T-helper 2 cell treated with Interferon-gamma antibody and Interleukin-4, amounts not matched to agents 5 μg/mL and 100 μg/mL, for 36 hours (primary cell): ENCODE measurements at places on chromosomes 12 and 14.

- DNase-seq, result no peak
These were observed 45.7 kb downstream of the TRAFD1 start for GRCh38 chr12:112170971-112171596.

- DNase-seq, result no peak
These were observed 178.6 kb upstream of the NOS1 start for GRCh38 chr12:117540011-117540410.

- DNase-seq, result no peak
These were observed 36.3 kb downstream of the BEST3 start for GRCh38 chr12:69662764-69663163.

GRCh38 chr14:74906925-74907521 lies 16.0 kb downstream of the RPS6KL1 start:
- DNase-seq, result no peak

DNA sequence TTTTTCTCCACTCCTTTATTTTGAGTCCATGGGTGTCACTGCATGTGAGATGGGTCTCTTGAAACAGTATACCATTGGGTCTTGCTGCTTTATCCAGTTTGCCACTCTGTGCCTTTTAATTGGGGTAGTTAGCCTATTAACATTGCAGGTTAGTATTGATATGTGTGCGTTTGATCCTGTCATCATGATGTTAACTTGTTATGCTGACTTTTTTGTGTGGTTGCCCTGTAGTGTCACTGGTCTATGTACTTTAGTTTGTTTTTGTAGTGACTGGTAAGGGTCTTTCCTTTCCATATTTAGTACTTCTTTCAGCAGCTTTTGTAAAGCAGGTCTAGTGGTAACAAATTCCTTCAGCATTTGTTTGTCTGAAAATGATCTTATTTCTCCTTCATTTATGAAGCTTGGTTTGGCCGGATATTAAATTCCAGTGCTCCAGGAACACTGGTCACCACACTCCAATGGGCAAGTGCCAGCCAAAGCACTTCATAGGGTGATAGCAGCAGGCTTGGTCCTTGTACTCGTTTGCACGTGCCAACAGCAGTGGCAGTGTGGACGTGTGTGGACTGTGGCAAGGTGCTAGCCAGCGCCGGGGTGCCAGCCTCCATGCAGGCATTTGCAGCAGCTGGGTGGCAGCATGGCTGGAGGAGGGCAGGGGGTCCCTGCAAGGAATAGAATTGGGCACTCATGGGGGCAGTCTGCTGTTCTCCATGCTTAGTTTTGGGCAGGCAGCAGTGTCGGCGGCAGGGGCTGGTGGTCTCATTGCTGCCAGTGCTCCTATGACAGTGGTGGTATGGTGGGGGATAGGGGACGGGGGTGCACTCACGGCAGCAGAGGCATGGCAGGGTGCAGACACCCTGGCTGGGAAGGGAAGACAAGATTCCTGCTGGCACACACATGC lies 53.5 kb downstream of the FRS2 start:
- DNase-seq, result no peak

- DNase-seq, result no peak
These were observed 78.8 kb upstream of the SLC38A4 start for GRCh38 chr12:46904406-46905238.

DNA sequence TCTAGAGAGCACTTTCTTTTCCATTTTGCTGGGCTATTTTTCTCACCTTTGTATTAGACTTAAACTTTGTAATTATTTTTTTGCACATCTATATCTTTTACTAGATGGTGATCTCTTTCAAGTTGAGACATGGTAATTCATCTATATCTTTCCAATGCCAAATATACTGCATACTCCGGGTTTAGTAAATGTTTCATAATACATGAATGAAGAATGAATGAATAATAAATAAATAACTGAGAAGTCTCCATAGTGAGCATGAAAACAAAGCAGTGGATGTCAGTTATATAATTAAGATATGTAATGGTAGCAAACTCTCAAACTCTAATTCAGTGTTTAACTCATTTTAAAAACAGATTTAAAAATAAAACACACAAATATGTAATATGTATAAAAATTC lies 342.5 kb upstream of the KITLG start:
- DNase-seq, result no peak

DNA sequence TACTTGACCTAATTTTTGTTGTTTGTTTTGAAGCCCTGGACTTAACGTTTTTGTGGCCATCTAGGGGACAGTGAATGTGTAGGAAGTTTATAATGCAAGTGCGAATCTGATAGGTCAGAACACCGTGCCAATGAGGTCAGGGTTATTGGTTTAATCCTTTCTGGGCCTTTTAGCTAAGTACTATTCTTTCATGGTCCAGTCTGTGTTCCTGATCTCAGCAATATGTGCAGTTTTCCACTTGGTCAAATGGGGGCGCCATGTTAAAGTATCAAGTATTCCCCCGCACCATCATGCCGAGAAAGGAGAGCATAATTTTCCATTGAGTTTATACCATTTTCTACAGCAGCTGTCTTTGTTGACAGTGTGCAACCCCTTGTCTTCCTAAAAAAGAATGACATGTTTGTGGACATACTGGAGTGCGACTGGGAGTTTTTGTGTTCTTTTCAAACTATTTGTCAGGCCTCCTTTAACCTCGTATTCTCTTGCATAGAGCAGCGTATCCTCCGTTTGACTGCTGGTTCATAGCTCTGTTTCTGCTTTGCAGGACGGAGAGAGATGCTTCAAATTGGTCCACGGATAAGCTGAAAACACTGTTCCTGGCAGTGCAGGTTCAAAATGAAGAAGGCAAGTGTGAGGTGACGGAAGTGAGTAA lies 1.3 kb downstream of the AHSA1 start:
- DNase-seq, result peak; percentile 60

DNA sequence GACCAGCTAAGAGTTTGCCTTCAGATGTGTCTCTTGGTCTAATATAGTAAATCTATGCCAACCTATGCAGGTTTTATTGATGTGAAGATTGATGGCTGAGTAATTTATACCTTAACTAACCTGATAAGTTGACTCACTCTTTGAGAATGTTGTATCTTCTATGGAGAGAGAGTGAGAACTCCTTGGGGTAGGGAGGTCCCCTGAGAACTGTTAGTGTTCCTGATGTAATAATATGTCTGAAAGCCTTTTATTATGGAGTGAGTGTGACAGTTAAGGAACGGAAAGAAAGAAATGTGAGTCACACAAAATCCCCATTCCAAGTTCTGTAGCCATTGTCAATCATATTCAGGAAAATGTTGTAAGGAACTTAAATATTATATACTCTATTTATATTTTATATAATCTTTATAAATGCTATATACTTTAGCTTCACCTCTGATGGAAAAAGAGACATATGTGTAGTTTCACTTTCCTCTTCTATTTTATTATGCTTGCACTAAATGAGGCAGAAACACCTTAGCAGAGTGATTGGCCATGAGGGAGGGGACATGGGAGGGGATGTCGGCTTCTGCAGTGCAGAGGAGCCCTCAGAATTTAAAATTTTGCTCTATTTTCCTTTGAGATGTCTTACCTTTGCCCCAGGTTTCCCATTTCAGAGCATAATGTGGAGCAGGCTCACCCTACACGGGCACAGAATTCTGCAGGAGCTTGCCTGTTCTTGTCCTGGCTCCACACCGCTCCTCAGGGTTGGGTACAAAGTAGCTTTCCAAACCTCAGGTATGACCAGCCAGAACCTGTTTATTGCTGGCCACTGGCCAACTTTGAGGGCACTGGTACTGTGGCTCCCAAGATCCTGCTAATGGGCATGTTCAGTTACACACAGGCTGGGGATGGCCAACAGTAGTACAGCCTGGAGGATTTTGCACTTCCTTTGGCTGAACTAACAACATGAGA lies 57.7 kb downstream of the ARF6 start:
- DNase-seq, result no peak

DNA sequence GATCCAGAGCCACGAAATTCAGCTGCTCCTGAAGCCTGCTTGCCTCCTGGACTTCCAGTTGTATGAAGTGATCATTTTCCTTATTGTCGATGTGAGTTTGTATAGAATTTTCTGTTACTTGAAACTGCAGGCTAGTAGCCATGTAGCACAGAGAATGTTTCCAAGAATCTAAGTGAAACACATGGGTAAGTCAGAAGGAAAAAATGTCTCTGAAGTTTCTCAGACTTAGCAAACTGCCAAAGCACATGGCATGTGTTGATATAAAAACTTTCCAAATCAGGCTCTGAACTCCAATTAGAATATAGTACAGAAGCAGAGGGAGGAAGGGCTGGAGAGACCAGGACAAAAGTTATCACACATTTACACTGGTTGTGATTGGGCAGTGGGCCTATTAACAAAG lies 9.8 kb upstream of the PCNX1 start:
- DNase-seq, result no peak

GRCh38 chr14:22391908-22392565 lies 197.0 kb downstream of the DAD1 start:
- no peak for DNase-seq

- peak; percentile 81 for DNase-seq
These were observed 127.3 kb upstream of the CCND2 start for GRCh38 chr12:4145990-4146859.
